ENCODE measurements at places on chromosomes 6 and 20.

DNA sequence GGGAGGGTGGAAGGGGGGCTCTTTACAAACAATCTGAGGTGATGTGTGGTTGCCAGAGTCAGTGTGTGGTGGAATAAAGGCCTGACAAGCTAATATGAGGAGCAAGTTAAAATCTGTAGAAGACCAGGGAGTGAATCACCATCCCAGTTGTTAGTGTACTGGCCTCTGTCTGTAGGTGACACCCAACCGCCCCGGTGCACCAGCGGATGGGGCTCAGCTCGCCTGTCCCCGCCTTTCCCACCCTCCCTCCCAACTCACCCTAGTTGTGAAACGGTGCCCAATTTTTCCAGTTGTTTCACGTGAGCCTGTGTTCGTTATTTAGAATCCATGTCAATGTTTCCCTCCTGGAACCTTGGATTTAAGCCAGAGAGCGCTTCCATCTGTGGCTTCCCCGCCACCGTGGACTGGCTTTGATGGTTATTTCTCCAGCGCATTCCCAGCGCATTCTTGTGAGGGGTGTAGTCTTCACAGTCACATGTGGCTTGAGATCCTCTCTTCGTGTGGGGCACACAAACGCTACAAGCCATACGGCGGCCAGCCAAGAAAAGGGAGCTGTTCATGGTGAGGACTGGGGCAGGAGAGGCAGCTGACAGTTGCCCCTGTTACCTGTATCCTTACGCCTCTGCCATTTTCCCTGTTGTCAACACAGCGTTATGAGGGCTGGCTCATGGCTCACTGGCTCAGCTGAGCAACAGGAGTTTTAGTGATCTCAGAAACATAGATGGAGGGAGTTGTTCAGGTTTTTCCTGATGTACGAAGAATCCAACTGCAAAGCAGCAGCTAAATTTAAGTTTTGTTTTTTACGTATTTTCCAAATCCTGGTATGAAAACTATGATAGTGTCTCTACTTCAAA is 137.6 kb downstream of the ZDHHC14 start:
- DNase-seq: no peak

- DNase-seq: no peak
These were observed 40.4 kb downstream of the TTI1 start for GRCh38 chr20:37992802-37993409.

GRCh38 chr6:169575365-169575764 is 126.5 kb downstream of the WDR27 start:
- no peak for DNase-seq

DNA sequence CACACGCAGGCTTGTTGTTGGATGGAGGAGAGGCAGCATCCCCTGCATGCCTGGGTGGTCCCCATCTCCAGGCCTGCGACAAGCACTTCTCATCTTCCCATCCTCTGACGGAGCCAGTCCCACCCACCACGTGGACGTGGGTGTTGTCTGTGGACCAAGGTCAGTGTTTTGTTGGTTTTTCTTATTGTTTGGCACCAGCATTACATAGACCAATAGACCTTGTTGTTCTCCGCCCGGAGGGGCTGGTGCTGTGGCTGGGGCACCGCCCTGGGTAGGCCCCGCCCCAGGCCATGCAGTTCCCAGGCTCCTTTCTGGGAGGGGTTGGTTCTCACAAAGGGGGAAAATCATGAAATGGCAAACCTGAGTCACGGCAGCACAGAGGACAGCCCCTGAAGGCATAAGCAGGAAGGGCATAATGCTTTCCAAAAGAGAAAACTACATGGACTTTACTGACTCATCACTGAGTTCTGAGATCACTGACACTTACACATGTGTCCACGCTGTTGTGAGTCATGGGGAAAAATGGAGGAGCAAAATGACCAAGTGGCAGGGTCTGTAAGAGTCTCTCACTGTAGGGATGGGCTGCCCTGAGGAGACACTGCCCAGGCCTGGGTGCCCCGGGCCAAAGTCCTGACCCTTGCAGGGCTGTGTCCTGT is 90.8 kb downstream of the THBS2 start:
- no peak for DNase-seq

- no peak for DNase-seq
These were observed 32.6 kb upstream of the NRSN1 start for GRCh38 chr6:24093381-24093780.

GRCh38 chr20:5402903-5403531 is 86.3 kb upstream of the PROKR2 start:
- no peak for DNase-seq

GRCh38 chr20:15965165-15965564 is 608.1 kb downstream of the KIF16B start:
- no peak for DNase-seq

GRCh38 chr6:63864671-63865318 is 229.2 kb downstream of the PHF3 start:
- no peak for DNase-seq

DNA sequence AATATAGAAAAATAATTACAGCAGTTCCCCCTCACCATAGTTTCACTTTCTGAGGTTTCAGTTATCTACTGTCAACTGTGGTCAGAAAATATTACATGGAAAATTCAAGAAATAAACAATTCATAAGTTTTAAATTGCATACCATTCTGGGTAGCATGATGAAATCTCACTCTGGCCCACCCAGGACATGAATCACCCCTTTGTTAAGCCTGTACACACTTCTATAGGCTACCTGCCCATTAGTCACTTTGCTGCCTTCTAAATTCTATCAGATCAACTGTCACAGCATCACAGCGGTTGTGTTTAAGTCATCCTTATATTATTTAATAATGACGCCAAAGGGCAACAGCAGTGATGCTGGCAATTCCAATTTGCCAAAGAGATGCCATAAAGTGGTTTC is 140.3 kb upstream of the RUNX2 start:
- peak; percentile 14 for DNase-seq

DNA sequence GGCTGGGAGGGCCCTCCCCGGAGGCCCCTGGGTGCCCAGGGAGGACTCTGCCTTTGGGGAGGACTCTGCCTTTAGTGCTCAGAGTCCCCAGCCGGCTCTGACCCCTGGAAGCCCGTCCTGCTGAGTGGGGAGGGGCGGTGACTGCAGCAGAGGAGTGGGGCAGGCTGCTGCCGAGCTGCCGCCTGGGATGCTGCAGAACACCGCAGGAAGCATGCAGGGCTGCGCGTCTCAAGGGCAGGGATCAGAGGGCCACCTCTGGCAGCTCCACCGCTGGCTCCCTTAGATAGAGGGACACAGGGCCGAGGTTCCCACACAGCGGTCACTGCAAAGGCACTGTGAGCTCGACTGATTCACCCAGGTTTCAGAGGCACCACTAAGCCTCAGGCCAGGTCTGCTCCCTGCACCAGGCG is 82.2 kb upstream of the GATA5 start:
- no peak for DNase-seq

DNA sequence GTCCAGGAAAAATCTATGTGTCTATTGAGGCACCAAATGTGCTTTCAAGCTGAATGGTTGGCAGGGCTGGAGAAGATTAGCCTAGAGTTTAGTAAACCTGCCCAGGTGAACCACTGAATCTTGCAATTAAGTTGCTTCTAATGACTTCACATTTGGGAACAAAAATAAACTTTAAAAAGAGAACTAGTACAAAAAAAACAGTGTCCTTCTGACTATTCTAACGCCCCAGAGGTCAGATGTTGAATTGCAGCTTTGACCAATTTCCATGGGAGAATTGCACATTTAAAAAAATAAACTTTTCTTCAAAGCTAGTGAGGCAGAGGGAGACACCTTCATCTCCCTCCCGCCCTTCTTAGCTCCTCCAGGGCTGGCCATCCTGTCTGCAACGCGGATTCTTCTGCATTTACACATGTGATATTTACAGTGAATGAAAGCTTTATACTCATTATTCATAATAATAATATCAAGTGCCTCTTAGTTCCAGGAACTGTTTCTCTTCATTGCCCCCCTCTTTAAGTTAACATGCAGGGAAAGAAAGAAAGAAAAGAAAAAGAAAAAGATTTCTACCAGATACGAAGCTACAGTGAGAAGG is 270.2 kb downstream of the SMOC2 start:
- DNase-seq: no peak

- DNase-seq: no peak
These were observed 3.9 kb upstream of the CPNE5 start for GRCh38 chr6:36843170-36843569.

GRCh38 chr6:145544514-145544913 is 190.8 kb downstream of the EPM2A start:
- DNase-seq: no peak

DNA sequence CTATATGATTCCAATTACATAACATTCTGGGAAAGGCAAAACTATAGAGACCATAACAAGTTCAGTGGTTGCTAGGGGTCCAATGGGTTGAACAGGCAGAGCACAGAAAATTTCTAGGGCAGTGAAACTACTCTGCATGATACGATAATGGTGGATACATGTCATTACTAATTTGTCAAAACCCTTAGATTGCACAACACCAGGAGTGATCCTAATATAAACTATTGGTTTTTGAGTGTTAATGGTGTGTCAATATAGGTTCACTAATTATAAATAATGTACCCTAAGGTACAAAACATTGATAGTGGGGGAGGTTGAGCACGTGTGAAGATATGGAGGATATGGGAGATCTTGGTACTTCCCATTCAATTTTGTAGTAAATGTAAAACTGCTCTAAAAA is 42.4 kb upstream of the PLN start:
- DNase-seq: no peak

- DNase-seq: no peak
These were observed 671.7 kb upstream of the NRSN1 start for GRCh38 chr6:23454080-23454976.

- no peak for DNase-seq
These were observed 60.5 kb downstream of the DOP1A start for GRCh38 chr6:83127976-83128375.

DNA sequence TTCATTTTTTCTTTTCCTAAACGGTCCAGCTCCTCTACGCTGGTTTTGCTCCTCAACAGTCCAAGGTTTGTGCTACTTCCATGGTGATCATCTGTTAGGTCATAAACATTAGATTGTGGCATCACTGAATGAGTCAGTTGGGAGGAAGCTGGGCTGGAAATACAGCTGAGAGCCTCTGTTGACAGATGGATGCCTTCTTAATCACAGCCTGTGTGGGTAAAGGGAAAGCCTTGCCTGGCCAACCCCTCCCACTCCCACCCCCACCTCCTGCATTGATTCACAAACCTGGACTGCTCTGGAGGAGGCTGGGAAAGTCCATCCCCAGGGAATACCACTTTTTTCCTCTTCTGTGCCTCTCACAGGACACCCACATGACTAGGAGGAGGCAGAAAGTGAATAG is 180.6 kb upstream of the CCN2 start:
- DNase-seq: no peak

Measured in activated naive CD4-positive, alpha-beta T cell treated with Interleukin-2 at 50 U/mL for 16 hours (primary cell).